Fibroblast of the aortic adventitia (primary cell): ENCODE measurements at places on chromosomes 6 and 20. TPM values are rescaled to one million over a fixed set of nuclear protein-coding genes. Genes with fewer than 3 reads are reported as not detected.

DNA sequence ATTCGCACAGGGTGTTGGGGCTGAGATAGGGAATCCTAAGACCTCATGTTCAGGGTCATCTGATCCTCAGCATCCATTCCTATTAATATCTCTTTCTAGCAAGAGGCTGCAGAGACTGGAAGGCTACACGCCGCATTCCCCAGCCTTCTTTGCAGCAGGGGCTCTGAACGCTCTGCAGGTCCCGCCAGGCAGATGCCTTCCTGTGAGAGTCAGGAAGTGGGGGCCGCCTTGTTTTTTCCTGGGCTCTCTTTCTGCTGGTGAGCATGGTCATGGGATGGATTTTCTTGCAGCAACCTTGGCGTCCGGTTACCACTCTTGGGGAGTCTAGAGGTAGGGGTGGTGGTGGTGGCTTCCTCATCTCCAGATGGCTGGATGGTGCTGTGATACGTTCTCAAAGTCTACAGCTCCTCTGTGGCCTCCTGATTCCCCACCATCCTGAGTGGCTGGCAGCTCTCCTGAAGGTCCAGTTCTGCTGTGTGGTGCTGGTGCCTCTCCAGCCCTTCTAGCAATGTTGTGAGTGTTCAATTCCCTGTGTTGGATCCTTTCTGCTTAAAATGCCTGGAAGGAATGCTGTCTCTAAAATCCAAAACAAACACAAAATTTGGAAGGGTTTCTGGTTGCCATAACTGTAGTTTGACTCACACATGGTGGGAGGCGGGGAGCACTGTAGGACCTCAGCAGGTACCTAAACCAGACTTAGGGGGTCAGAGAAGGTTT is 111.9 kb downstream of the CEBPB start:
- peak; percentile 91 for DNase-seq

GRCh38 chr20:24915440-24915839 is 33.6 kb upstream of the CST7 start:
- no peak for DNase-seq

Gene CAGE1
- 0.33 and 0.36 TPM in 2 replicates for total RNA-seq

Gene SERPINB1
- 8.6 and 22.1 TPM in 2 replicates for total RNA-seq

GRCh38 chr20:47817573-47817972 is 32.3 kb upstream of the SULF2 start:
- DNase-seq: no peak

DNA sequence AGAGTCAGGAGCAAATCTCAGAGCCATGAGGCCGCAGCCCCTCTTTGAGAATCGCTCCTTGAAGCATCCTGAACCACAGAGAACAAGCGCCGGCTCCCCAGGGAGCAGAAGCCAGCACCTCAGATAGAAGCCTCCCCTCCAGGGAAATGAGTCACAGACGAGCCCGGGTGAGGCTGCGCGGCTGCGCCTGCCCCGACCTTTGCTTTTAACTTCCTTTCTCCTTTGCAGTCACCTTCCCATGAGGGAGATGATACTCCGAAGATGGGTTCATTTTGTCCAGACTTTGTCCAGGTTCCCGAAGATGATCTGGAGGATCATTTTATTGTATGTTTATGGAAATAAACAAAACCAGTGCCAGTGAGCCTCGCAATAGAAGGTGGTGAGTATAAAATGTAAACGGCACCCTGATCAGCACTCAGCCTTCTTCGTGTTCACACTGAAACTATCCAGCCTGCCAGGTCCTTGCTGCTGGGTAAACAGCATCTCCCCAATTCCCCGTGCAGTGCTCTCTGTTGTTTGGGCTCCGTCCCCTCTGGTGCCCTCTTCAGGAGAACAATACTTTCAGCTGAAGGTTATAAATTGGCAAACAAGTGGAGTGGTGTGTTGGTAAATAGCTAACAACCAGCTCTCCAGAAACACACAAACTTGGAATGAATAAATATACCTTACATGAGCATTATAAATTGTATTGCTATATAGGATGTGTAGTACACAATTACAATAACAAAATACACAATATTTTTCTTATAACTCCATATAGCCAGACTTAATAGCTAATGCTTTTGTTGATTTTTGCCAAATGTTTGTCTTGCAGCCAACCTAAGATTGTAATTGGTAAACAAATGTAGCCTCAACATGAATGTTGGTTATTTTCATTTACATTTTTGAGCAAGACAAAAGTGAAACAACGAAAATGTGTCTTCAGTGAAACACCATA is 41.4 kb upstream of the TMEM181 start:
- peak; percentile 82 for DNase-seq

DNA sequence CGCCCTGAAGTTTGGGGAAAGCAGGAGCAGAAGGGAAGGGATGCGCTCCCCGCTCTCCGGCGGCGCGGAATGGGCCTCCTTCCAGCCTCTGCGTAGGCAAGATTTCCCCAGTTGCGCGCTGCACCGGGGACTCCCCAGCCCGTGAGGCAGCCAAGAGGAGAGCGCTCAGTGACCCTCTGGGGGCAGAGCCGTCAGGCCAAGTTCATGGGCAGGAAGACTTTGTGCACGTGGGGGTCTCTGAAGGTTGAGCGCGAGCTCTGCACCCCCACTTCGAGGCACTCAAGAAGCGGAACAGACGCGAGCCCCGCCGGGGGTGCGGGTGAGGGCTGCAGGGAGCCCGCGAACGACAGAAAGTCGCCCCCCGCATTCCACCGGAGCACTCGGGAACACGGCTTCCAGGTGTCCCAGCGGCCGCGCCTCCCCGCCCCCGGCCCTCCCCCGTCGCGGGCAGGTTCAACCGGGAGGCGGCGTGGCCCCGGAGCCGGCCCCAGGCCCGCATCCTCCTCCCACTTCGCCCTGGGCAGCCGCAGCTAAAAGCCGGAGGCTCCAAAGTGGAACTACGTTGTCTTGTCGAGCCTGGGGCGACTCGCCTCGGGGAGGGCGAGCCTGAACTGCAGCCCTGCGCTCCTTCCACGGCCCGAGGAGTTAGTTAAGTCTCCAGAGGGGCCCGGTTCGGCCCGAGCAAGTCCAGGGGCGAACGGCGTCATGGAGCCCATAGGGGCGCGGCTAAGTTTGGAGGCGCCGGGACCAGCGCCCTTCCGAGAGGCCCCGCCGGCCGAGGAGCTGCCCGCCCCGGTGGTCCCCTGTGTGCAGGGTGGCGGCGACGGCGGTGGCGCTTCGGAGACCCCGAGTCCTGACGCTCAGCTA is at the start of gene PPP1R3G:
Gene PPP1R3G, plus strand, starts transcription at position 561 of the 867 bp plus-strand sequence. Its CDS starts 145 bp downstream, at position 706.
- DNase-seq: peak; percentile 57

Gene VSX1
- not detected in 2 replicates for total RNA-seq
